ENCODE measurements at places on chromosomes 13 and 19.

DNA sequence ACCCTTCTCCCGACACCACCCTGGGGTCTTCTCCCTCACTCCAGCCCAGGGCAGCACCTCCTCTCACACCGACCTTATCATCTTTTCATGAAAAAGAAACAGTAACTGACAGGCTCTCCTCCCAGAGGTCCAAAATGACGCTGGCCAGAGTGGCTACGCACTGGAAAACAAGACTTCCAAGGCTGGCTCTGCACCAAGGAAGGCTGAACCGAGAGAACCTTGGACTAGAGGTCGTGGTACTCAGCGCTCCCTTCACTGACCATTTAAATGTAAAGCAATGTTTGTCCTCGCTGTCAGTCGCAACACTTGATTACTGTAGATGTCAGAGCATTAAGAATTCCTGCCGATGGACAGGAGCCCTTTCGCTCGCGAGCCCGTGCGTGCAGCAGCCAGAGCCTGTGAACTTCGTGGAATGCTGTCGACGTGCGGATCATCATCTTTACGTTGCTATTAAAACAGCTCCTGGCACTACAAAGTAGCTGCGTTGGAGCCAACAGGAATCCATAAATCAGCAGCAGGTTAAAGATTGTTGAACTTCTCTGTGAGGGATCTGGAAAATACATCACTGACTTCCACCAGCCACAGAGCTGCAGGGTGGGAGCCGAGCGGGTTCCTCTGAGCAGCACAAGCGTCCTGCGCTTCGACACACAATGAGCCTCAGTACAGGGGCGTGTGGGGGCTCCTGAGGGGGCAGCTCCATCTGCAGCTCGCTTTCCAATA, 125.5 kb upstream of the MCF2L start:
- peak; percentile 8 for DNase-seq

- DNase-seq: no peak
Measured at GRCh38 chr13:113309473-113309872, 12.4 kb downstream of the LAMP1 start.

DNA sequence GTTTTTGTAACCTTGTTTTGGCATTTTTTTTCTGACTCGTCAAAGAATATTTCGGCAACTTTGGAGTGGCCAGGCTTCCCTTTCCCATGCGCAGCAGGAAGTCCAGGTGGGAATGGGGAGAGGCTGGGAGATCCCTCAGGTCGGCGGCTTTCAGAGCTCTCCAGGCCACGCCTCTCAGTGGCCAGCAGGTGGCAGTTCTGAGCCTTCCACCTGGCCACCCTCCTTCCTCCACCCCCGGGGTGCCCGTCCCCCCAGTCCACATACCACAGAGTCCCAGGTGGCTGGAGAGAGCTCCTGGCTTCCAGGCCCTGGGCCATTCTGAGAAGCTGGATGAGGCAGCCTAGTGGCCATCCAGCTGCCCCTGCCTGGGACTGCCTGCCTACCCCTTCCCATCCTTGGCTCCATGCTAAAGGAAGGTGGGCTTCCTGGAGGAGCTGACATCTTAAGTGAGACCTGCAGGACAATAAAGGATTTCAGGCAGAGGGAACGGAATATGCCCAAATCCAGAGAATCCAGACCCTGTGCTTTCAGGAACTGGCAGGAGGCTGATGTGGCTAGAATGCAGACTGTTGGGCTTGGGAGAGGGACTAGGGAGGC, 46.3 kb downstream of the CCNE1 start:
- no peak for DNase-seq

DNA sequence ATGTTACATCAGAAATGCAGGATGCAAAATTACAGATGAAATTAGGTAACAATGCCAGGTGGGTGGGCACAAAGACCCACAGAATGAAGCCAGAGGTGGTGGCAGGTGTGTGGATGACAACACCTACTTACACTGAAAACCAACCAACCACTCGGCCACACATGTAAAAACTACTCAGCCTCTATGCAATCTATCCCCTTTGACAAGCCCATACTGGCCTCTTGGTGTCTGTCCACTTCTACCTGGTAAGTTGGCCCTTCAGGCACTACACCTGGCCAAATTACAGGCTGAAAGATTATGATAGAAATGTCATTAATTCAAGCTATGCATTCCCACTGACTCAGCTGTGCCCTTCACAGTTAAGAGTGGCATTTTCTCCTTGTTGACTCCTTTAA, 50.0 kb downstream of the BRD4 start:
- no peak for DNase-seq

GRCh38 chr13:79541426-79542049, 60.6 kb downstream of the NDFIP2 start:
- peak; percentile 87 for DNase-seq

- DNase-seq: no peak
Measured at GRCh38 chr13:111654531-111654930, 334.1 kb downstream of the TEX29 start.

DNA sequence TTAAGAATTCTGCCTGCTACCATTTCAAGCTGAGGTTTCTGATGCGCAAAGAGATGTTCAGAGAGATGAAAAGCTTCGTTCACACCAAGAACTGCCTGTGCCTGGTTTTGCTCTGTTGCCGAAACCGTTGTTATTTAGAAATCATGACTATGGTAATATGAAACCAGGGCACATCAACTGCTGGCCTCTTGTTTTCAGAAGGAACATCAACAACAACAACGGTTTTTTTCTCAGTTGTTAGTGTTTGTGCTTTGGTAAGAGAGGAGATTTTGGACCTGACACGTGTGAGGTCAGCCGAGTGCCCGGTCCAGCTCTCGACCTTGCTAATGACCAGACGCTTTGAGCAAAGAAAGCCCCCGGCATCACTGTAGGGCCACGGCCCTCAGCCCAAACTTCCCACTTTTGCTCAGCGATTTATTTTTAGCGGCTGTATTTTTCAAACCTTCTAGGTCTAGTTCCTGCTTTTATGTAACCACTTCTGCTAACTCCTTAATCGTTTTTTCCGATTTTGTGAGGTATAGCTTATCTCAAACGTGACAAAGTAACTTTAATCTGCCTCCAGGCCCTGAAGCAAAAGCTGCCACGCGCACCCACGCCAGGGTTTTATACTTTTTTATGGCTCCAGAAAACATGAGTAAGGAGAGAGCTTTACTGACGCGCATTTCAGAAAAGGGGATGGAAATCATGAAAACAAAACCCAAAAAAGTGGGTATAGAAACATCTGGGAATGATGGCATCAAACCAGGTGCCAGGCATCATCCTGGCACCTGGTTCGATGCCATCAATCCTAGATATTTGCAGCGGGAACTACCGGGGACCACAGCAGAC, 42.0 kb downstream of the KLF2 start:
- peak; percentile 27 for DNase-seq

- DNase-seq: no peak
Measured at GRCh38 chr13:90188351-90188636, 1159.2 kb upstream of the MIR17HG start.

DNA sequence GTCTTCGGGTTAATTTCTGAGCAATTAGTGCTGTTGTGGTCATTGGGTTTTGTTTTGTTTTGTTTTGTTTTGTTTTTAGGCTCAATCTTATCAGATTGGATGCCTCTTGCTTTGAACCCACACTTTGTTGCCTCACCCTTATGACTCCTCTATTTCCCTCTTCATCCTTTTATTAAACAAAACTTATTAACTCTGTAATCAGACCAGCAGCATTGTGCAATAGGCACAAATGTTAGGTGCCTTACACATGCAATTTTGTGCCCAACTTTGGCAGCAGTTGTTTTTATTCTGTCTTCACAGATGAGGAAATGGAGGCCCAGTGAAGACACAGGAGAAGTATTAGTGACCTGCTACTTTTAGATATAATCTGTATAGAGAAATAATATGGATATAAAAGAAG, 377.7 kb downstream of the KCNRG start:
- DNase-seq: no peak

DNA sequence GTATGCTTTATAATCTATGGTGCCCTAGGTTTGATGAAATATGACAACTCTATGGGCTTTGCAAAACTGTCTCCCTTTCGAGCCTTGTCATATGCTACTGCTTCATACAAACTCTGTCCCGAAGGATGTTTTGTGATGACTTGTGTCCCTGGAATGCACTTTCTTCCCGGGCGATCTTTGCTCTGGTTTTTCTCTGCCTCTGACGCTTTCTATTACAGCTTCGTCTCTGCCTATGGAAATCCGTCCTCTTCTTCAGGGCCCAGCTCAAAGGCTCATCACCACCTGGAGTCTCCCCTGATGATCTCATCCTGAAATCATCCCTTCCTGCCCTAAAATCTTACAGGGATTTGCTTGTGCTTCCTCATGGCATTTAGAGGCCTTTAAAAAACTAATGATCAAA, 191.5 kb upstream of the KL start:
- peak; percentile 50 for DNase-seq

GRCh38 chr19:16184665-16185122, 516 bp upstream of the FAM32A start:
- no peak for DNase-seq

GRCh38 chr19:38638461-38638860, 9.0 kb upstream of the ACTN4 start:
- no peak for DNase-seq

DNA sequence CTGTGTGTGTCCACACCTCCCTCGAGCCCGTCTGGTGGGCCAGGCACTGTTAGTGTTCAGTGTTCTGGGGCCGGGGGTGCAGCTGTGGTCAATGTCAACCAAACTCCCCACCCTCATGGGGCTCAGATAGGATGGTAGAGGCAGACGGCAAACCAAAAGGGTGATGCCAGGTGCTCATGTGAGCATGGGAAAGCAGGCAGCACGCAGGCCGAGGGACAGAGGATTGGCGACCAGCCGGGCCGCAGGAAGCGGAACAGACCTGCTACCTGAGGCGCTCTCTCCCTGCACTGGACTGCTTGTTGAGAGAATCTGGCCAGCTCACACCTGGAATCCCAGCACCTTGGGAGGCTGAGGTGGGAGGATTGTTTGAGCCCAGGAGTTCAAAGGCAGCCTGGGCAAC, 29.1 kb downstream of the DHX34 start:
- DNase-seq: no peak

DNA sequence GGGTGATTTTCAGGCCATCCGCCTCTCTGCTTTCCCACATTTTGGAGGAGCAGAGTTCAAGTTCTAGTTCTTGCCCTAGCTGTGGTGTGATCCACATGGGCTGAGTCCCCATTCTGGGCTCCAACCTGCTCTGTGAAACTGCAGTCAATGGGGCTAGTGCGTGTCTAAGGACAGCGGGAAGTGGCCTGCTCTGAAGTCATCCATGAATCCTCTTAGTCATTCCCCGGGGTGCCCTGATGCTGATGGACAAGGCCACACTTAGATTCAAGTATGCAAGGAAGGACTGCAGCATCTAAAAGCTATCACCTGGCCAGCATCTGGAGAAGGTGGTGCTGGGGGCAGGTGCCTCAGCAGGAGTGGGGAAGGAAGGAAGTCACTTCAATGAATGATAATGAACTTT, 94.6 kb downstream of the TSHZ3 start:
- no peak for DNase-seq

GRCh38 chr19:45235485-45235884, 9.7 kb downstream of the EXOC3L2 start:
- no peak for DNase-seq

DNA sequence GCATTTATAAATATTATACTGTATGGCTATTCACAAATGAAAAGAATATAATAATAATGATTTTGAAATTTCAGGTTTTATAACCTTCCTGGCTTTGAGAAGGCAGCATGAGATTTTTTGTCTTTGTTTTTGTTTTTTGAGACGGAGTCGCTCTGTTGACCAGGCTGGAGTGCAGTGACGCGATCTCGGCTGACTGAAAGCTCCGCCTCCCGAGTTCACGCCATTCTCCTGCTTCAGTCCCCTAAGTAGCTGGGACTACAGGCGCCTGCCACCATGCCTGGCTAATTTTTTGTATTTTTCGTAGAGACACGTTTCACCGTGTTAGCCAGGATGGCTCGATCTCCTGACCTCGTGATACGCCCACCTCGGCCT, 64.1 kb downstream of the ZNF429 start:
- DNase-seq: peak; percentile 86

DNA sequence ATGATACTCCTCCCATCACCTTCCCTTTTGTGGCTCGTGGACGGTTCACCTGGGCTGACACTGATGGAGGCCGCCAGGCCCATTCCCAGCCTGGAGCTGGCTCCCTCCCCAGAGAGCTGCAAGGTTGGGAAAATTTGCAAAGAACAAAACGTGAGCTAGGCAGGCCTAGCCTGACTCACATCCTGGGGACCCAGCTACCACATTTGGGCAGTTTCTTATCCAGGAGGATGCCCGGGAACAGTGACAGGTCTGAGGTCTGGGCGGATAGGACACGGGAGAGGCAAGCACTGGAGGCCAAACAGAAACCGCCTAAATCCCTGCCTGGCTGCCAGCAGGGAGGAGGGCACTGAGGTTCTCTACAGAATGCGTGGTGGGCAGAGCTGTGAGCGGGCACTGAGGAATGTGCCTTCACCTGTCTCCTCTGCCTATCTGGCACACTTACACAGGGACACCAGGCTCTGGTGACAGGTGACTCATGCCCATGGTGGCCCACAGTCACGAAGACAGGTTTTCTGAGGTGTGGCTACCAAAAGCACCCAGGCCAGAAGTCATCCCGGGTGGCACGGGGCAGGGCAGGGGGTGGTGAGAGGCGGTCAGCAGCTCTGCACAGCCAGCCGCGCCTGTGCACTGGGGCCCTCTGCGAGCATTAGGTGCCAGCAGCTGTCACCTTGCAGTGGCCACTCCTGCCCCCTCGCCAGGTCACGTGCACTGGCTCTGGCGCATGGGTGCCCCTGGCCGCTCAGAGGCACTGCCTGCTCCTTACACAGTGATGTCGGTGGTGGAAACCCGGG, 23.2 kb downstream of the SH3GL1 start:
- DNase-seq: no peak

- no peak for DNase-seq
Measured at GRCh38 chr19:40006273-40006691, 9.4 kb downstream of the ZNF546 start.

GRCh38 chr19:55503502-55504251, 15.4 kb downstream of the SSC5D start:
- DNase-seq: peak; percentile 96

GRCh38 chr19:34269489-34269888, 15.1 kb downstream of the GARRE1 start:
- no peak for DNase-seq

GRCh38 chr13:105346141-105346775, 1189.2 kb downstream of the EFNB2 start:
- no peak for DNase-seq

GRCh38 chr13:98598043-98598442, 21.1 kb upstream of the STK24 start:
- no peak for DNase-seq

GRCh38 chr13:109148243-109148642, 518.8 kb downstream of the MYO16 start:
- DNase-seq: no peak

DNA sequence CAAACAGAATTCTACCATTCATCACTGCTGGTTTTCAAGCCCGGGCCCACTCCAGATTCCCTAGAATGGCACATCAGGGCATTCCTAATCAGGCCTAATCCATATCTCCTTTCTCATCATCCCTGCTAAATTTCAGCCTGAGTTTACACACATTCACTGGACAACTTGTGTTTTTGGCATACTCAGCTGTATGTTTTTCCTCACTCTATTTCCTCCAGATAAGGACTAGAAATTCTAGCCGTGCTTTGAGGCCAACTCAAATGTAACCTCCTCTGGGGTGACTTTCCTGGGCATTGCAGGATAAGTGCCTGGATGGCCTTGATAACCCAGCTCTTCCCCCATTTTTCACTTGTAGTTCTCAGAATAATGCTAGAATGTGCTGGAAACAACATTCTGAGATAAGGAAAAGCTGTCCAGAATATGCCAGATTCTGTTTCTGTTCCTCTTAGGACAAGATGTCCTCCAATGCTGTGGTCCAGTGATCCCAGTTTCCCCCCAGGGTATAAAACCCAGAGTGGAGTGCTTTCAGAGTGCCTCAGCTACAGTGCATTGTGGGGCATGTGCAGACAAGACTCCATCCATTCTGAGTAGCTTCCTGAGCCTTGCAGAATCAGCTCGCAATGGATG, 66.9 kb upstream of the CLDN10 start:
- no peak for DNase-seq
